EH (cell line): ENCODE measurements at places on chromosomes 4 and X.

DNA sequence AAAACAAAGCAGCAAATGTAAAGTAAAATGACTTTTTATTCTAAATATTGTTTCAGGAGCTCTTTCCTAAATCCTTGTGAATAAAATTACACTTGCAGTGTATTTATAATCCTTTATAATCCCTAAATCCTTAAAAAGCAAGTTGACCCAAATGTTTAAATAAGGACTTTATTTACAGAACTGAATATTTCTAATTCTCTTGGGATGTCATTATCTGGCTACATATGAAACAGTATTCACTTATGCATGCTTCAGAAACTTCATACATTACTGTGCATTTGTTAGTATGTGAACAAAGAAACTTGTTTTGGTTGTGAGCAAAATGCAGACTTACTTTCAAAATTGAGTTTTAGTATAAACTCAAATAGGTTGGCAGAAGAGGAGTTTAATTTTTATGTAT, 49.2 kb downstream of the PTTG2 start:
- DNase-seq, result no peak

DNA sequence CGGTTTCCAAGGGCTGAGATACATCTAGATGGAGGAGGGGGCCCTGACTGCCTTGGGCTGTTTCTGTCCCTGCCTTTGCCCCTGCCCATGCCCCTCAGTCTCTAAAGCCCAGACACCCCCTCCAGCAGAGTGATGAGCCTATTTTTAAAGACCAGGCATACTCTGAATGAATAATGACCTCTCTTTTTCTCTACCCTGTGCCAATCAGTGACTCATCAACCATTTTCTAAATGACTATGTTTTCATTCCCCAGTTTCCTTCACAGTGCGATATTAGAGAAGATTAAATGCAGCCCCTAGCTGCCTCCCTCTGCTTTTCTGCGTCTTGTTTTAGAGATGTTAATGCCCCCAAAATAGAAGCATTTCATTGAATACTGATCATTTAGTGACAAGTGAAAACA, 15.5 kb upstream of the NHS start:
- DNase-seq, result peak; percentile 41

- no peak for DNase-seq
These were observed 111.7 kb downstream of the CHRDL1 start for GRCh38 chrX:110683925-110684324.

- peak; percentile 6 for DNase-seq
These were observed 672 bp upstream of the NAT8L start for GRCh38 chr4:2058264-2059045.
